GM10248 (cell line): ENCODE measurements at places on chromosomes 6 and 20.
A peak's percentile ranks its signal among the peaks of the same experiment; 100 is the strongest.

GRCh38 chr6:42505385-42505718, 53.6 kb upstream of the TRERF1 start:
- no peak for DNase-seq

GRCh38 chr6:15110726-15111354, 135.0 kb upstream of the JARID2 start:
- no peak for DNase-seq

DNA sequence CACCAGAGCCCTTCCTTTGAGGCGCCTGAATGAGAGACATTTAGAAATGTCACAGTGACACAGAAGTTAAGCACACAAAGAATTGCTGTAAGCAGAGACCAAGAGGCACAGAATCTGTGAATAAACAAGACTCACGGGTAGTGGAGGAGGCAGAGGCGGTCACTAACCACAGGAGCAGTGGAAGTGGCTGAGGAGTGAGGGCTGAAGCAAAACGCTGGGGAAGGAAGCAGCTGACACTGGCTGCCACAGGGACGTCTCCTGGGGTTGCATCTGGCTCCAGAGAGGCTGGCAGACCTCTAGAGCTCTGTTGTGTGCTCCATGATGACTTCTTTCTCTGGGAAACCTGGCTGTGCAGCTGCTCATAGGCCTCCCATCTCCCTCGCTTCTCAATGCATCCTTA, 65.0 kb upstream of the SLC2A12 start:
- no peak for DNase-seq

- DNase-seq = peak; percentile 62
Measured at GRCh38 chr20:57622579-57623381, 2.6 kb upstream of the ZBP1 start.

GRCh38 chr6:235763-236360, 56.4 kb upstream of the DUSP22 start:
- no peak for DNase-seq

- no peak for DNase-seq
Measured at GRCh38 chr6:17938901-17939300, 48.5 kb downstream of the KIF13A start.

DNA sequence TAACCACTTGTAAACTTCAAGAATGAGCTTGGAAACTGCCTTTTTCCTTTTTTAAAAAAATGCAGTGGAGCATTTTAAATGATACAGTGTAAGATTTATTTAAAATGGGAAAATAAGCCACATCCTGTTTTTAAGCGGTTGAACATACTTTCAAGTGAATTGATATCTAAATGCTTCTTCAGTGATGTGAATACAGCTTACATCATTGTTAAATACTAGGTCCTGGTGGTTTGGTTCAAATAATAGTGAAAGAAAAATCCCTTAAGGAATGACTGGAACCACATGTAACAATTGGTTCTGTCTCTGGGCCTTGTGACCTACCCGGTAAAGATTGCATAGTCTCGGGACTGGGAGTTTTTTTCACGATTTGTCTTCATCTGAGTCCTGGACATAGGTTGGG, 44.2 kb downstream of the BMP6 start:
- no peak for DNase-seq

GRCh38 chr6:72616406-72617015, 5.4 kb upstream of the KCNQ5 start:
- DNase-seq = peak; percentile 34

GRCh38 chr6:111057074-111057752, 30.1 kb upstream of the SLC16A10 start:
- DNase-seq = peak; percentile 48

DNA sequence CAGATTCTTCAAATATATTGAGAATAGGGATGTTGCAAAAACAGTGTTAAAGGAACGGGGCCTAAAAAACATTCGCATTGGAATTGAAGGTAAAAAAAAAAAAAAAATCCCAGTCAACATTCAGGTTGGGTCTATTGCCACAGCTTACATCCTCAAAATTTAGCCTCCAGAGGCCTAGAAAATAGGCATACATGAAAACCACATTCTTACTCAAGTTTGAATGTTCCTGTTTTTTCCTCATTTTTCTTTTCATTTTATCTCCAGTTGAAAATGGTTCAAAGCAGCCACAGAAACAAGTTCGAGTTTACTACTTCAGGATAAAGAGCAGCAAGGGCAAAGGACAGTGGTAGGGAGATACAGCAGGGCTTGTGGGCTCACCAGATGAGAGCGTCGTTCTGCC, 41.9 kb downstream of the KCTD20 start:
- no peak for DNase-seq

- no peak for DNase-seq
Measured at GRCh38 chr6:105786449-105786848, 299.7 kb upstream of the PRDM1 start.

DNA sequence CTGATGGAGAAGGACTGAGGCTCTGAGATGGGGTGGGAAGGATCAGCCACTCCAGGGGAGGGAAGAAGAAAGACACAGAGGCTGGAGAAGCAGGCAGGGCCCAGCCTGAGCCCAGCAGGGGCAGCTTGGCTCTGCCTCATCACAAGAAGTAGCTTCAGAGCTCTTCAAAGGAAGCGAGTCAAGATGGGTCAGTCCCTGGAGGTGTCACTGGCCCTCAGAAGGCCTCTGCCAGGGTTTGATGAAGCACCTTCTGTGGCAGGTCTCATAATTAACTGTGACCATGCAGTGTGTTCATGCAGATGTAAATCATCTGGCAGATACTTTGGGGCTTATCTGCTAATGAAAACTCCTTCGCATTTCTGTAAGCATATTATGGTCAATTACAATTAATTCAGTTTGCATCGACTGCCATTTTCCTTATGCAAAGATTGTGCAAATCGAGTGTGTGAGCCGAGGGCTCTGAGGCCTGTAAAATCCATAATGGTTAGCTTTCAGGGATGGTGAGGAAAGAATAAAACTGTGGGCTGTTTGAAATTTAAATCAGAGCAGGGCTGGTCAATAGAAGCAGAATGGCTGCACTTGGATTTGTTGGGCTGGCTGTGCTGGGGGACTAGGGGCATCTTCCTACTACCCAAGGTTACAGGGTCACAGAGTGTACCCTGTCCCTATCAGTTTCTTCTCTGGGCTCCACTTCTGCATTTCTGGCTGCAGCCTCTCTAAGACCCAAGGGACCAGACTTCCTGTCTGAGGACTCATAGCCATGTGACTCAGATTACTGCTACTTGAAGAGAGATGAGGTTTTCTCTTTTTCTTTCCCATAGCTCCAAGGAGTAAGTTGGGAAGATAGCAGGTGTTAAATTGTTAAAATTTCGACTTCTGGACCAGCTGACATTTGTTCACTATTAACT, 376.6 kb downstream of the DHX35 start:
- DNase-seq = peak; percentile 28

DNA sequence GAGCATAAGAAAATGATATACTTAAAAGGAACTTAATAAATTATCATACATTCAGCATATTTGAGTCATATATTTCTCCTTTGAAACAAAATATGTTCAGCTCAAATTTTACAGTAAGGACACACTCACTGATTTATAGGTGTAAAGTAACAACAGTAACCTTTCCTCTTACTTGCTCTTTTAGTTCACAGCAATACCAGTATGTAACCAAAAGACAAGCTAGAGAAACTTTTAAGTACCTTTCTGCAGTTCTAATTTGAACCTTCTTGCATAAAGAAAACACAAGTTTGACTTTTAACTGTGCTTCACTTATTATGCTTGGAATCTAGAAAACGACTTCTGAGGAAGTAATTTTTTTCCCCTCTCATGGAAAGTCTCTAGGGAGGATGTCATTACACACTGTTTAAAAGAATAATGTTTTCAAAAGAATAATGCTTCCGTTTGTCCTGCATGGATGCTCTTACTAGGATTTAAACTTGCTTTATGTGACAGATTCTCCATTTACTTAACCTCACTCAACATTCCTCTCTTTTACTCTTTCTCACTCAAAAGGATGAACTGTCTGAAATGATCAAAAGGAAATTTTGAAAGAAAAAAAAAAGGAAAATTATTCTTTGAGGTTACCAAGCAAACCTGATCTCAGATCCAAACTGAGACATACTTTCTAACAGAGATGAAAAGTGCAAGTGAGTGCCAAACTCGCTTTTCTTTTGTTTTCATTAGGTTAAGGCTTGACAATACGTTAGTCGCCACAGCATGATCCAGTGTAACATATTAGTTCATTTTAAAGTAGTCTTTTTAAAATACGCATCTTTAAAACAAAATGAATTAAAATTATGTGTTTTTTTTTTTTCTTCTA, 22.4 kb upstream of the CALHM6 start:
- DNase-seq = no peak

GRCh38 chr6:104322841-104323240, 536.9 kb downstream of the HACE1 start:
- DNase-seq = no peak

- DNase-seq = no peak
Measured at GRCh38 chr6:21501815-21502214, 91.7 kb upstream of the SOX4 start.

GRCh38 chr6:161301338-161301737, 27.5 kb upstream of the AGPAT4 start:
- DNase-seq = no peak

DNA sequence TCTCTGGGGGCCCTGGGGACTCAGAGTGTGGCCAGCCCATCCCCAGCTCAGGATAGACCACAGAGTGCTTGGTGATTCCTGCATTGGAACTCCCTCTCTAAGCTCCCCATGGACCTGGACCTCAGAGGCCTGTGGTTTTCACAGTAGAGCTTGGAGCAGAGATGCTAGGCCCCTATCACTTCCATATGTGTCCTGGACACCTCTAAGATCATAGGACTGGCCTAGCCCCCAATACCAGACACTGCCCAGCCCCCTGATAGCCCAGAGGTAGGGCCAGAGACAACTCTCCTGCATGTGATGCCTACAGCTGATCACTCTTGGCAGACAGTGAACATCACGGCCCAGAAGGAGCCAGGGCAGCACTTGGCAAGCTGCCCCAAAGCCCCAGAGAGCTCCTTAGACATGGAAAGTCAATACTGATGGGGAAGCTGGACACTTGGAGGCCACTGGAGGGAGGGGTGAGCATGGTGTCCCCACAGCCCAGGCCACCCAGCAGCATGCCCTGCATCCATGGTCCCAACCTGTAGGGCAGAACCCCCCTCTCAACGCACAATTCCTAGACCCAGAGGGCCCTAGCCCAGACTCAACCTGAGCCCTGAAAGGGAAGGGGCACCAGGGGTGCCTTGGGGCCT, 27.1 kb downstream of the UBD start:
- DNase-seq = no peak

DNA sequence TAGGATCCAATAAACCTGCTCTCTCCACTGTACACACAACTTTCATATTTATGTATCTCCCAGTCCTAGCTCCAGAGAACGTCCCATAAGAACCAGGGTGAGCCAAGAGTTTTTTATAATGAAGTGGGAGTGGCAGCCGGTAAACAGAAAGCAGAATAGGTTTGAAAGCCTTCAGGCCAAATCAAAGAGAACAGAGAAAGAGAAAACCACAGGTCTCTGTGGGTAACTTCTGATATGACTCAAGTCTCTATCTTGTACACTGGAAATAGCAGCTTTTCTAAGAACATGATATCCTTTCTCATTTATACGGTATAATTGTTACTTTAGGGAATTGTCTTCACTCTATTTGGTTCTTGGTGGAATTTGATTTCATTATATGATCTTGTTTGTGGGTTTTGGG, 273.6 kb downstream of the PACRG start:
- peak; percentile 34 for DNase-seq

DNA sequence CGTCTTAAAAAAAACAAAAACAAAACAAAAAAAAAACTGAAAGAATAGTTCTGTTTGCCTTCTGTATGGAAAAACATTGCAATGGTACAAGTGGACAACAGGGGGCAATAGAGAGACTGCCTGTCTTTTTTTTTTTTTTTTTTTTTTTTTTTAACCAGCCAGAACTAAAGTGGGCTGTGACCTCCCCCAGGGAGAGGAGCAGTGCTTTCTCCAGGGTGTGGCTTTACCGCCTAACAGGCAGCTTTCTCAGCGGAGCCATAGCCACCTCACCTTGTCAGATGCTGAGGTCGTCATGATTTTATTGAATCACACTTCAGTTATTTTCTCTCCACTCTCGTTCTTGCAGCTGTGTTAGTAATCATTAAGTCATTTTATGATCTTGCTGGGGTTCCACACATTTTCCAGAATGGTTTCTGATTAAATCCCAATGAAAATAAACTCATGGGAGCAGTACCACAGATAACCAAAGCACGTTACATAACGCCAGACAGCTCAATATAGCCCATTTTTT, 78.4 kb downstream of the GMPR start:
- DNase-seq = peak; percentile 53

GRCh38 chr6:51949526-51949925, 137.9 kb downstream of the PKHD1 start:
- DNase-seq = no peak

GRCh38 chr6:113526553-113526952, 330.6 kb upstream of the MARCKS start:
- no peak for DNase-seq

GRCh38 chr6:165245701-165246100, 63.7 kb downstream of the C6orf118 start:
- no peak for DNase-seq

DNA sequence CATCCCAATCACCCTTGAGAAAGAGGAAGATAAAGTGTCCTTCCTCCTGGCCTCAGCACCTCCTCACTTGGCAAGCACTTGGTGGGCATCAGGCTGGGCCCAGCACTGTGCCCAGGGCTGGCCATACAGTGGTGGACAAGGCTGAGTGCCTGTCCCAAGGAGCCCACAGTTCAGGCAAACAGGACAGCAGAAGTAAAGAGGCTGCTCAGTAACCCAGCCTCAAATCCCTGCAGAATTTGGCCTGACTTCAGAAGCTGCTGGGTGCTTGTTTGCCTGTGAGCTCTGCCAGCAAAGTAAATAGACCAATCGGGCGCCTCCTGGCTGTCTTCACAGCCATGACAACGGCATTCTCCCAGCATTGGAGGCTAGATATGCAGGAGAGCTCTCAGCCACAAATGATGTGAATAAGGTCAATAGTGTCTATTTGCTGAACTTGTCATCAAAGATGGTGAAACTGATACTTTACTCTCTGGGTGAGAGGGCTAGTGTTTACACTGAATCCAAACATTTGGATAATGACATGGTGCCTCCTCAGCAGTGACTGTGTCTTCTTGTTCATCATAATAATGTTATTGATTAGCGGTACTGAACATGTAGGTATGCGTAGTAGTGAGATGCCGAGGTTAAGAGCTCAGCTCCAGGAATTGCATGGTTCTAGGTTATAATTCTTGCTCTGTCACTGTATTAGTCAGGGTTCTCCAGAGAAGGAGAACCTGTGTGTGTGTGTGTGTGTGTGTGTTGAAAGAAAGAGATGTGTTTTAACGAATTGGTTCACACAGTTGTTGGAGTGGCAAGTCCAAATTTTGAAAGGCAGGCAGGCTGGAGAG, 36.9 kb upstream of the FANCE start:
- DNase-seq = no peak

GRCh38 chr6:70079241-70079640, 212.9 kb downstream of the COL19A1 start:
- DNase-seq = no peak

GRCh38 chr20:62830821-62831220, 14.0 kb downstream of the COL9A3 start:
- no peak for DNase-seq
